ENCODE measurements at places on chromosomes 1 and 21.

- DNase-seq, result no peak
Observed at GRCh38 chr1:101995984-101996745, 561 bp downstream of the OLFM3 start.

DNA sequence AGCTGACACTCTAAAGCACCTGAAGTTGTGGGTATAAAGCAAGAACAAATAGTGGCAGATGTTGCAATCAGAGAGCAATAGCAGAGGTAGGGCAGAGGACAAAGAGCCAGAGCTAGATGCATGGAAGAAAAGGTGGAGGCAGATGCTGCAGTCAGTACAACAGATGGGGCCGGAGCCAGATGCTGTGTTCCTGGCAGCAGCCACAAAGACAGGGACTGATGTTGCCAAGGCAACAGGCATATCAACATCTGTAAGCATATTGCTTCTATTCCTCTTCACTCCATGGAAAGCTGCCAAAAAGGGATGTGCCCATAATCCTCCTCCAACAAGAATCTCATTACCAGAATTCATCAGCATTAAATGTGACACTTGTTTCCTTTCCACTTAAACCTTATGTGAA, 108.0 kb downstream of the TNNI3K start:
- DNase-seq, result no peak

DNA sequence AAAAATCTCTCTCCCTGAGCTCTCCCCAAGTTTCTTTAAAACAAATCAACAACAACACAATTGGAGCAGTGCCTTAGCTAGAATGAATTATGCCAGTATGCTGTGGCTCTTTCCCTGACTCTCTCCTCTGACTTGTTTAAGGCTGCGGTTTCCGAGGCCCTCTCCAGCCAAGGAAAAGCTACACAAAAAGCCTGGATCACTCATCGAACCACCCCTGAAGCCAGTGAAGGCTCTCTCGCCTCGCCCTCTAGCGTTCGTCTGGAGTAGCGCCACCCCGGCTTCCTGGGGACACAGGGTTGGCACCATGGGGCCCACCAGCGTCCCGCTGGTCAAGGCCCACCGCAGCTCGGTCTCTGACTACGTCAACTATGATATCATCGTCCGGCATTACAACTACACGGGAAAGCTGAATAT, 1.9 kb downstream of the S1PR1 start:
- DNase-seq, result peak; percentile 60

DNA sequence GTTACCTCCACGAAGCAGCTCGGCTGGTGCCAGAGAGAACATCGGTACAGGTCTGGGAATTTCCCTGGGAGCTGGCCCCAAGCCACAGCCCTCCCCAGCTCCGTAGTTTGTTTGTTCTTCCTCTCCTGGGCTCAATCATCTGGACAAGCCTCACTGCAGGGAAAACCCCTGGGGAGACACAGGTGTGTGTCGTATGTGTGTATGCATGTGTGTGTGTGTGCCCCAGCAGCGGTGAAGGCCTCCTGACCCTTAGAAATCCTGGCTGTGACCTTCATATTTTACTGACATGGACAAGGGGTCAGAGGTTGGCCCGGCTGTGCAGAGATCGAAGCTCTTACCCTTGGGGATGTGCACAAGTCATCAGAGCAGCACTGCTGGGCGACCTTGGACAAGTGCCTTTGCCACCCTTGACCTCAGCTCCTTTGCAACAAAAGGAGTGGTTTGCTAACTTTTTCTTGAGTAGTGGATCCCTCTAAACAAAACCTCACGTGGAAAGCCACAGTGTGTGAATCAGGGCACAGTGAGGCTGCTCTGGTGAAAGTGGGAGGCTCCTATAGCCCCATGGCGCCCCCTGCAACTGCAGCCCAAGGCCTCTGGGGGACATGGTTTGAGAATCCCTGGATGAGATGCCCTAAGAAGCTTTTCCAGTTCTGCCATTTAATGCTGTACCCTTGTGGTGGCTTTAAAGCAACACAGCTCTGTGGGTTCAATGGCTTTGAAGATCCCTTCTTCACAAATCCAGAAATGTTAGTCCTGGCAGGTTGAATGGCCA, 12.3 kb upstream of the IL22RA1 start:
- no peak for DNase-seq

GRCh38 chr1:151167116-151167515, 1.2 kb downstream of the SCNM1 start:
- no peak for DNase-seq

DNA sequence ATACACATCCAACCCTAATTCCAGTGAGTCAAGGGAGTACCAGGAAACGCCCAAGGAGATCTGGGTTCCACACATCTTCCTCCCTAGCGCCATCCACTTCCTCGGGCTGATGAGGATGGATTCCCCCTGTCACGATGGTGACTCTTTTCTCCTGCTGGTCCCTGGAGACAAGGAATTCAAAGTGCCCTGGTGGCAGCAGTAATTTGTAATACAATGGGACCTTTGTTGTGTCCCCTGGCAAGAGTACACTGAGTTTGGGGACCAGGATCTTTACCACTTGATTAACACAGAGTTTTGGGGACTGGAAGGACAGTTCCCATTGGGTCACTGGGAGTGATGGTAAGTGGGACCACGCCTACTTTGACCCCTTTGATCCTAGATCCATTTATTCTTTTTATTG, 9.4 kb upstream of the JAK1 start:
- DNase-seq, result no peak
